ENCODE measurements at places on chromosomes 11 and 22. TPM values are rescaled to one million over a fixed set of nuclear protein-coding genes. Genes with fewer than 3 reads are reported as not detected.

Gene TREH
- total RNA-seq: not detected

GRCh38 chr22:29871684-29872083 lies 11.3 kb upstream of the MTMR3 start:
- peak overlapping the region; percentile 67 for H3K27ac ChIP-seq
- H3K36me3 ChIP-seq: no peaks in the 10 kb centered on the region
- peaks cover 8% of the 10 kb centered on the region for H3K4me1 ChIP-seq
- no peak for DNase-seq
- no peak overlapping the region for H3K4me3 ChIP-seq

- no peak overlapping the region for H3K4me3 ChIP-seq
- H3K4me1 ChIP-seq: no peaks in the 10 kb centered on the region
- H3K27ac ChIP-seq: no peak overlapping the region
- DNase-seq: no peak
- peaks cover 23% of the 10 kb centered on the region for H3K27me3 ChIP-seq
Measured at GRCh38 chr22:44550711-44551491, 52.9 kb upstream of the RTL6 start.

DNA sequence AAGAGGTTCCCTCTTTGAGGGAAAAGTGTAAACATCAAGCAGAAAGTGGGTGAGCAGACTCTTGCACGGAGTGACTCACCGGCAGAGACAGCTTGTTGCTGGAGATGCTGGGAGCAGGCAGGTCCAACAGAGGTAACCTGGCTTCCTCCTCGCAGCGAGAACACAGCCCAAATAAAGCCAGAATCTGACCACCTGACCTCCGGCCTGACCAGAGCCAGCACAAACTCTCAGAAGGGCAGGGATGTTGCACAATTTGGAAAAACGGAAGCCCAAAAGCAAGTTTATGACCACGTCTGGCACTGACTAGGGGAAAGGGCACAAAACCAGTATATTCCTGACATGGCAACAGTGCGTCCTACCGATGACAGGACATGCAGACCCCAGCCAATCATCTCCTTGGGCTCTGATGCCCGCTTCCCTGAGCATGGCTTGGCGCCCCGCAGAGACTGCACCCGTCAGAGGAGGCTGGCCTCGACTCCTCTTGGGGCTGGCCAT lies 5.4 kb downstream of the SMCO4 start:
- H3K27me3 ChIP-seq: no peaks in the 10 kb centered on the region
- H3K27ac ChIP-seq: no peak overlapping the region
- no peaks in the 10 kb centered on the region for H3K36me3 ChIP-seq
- no peak for DNase-seq
- H3K4me1 ChIP-seq: peaks cover 7% of the 10 kb centered on the region

DNA sequence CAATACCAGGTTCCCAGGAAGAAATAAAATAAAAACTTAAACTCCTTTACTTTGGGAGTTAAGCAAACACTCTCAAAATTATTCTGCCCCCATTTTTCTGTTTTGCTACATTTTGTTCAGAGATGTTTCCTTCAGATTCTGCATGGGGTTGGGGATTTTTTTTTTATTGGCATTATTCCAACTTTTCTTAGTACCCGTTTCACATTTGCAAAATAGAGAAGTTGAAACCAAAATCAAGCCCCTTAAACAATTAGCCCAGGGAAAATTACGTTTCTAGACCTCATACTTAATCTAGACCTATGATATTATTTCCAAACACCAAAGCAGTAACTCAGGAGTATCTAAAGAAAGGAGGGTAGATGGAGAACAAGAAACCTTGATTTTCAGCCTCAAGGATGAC lies 20.6 kb upstream of the MS4A7 start:
- peaks cover 2% of the 10 kb centered on the region for H3K36me3 ChIP-seq
- H3K27ac ChIP-seq: no peak overlapping the region
- no peaks in the 10 kb centered on the region for H3K27me3 ChIP-seq

Gene RHOD
- 20.6 TPM for total RNA-seq

Gene MMP8
- total RNA-seq: not detected

- H3K4me3 ChIP-seq: no peak overlapping the region
- H3K27me3 ChIP-seq: no peaks in the 10 kb centered on the region
- H3K4me1 ChIP-seq: peaks cover 2% of the 10 kb centered on the region
- no peak overlapping the region for H3K27ac ChIP-seq
- DNase-seq: no peak
Measured at GRCh38 chr11:73423506-73423905, 47.3 kb downstream of the RELT start.

Gene MB
- total RNA-seq: not detected

All from progenitor cell of endocrine pancreas (in vitro differentiated cells).